ENCODE measurements at places on chromosomes 16 and 17.

DNA sequence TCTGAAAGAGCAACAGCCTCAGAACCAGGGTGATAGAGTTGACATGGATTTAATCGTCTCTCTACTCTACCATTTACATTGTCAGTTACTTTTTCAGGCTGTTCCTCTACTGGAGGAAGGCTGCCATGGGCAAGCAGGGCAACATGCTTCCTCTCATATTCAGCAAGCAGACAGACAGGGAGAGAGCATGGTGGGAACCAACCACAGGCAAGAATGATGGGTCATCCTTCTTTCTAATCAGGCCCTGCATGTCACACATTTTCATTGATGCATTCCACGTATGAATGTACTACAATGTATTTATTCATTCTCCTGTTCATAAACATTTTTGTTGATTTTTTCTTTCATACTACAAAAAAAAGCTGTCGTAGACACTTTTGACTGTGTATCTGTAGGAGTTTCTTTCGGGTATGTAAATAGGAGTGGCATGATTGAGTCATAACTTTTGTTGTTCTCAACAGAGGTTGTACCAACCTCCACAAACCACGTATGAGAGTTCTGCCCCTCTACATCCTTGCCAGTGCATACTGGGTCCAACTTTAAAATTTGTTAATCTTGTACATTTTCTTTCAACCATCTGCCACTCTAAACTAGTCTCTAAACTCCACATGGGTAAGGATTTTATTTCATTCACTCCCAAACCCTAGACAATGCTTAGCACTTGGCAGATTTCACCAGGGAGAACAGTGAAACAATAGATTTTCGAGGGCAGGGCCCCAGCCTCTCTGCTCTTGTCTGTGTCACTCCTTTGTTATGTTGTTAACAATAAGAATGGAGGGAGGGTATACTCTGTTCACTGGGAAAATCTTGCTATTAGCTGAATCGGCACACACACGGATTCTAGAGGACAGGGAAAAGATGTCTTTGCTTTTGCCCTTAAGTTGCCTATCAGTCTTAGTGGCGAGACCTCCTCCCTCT is 58.7 kb downstream of the CMC2 start:
- no peak for DNase-seq

- DNase-seq: no peak
These were observed 12.7 kb upstream of the SPECC1 start for GRCh38 chr17:19996502-19996901.

DNA sequence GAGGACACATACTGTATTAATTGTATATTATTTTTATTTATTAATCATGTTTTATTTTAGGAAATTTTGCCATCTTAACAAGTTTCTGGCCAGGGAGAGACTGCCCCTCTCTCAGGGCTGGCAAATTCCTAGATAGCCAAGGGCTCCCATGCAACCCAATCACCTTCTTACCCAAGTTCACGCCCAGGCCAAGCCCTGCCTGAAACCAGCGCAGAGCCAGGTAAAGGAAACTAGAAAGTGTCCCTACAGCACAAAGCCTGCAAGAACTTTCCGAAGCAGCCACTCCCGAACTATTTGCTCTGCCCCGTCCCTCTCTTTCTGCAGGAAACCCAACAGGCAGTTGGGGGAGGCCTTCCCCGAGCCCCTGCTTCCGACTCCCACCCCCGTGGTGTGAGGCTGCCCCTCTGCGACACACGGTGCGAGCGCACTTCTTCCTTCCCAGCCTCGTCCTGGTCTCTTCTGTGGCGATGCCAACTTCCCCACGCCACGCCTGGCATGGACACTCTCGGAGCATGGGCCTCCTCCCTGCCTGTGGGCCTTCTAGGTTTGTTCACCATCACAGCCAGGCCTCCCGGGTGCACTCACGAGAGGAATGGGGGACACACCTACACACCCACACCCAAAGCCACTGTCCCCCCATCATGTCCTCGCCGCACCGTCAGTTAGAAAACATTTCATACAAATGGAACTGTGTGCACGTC is 100.4 kb downstream of the ZNF778 start:
- DNase-seq: no peak

- DNase-seq: no peak
These were observed 14.0 kb upstream of the SPHK1 start for GRCh38 chr17:76370261-76370993.

GRCh38 chr16:50093607-50094539 is 28.1 kb downstream of the HEATR3 start:
- no peak for DNase-seq

DNA sequence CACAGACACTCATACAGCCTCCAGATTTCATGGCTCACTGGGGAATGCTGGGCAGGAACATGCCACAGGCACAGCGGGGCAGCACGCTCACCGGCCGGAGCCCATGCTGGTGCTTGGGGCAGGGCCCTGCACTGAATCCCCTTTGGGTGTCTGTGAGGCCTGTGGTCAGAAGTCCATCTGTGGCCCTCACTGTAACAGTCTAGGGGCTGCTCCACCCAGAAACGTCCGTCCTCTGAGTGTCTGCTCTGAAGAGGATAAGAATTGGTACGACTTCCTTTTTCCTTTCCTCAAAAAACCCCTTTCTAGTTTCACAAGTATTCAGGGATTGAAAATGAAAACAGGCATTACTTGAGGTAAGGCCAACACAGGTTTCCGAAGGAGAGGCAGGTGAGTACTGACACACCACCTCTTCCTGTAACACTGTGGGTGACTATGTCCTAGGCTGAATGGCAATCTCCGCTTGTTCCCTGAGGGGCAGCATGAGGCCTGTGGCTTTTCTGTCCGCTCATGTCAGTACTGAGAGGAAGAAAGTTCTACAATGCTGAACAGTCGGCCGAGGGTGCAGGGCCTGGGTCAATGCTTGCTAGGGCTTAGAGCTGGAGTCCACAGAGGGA is 42.5 kb downstream of the TMEM11 start:
- DNase-seq: no peak

DNA sequence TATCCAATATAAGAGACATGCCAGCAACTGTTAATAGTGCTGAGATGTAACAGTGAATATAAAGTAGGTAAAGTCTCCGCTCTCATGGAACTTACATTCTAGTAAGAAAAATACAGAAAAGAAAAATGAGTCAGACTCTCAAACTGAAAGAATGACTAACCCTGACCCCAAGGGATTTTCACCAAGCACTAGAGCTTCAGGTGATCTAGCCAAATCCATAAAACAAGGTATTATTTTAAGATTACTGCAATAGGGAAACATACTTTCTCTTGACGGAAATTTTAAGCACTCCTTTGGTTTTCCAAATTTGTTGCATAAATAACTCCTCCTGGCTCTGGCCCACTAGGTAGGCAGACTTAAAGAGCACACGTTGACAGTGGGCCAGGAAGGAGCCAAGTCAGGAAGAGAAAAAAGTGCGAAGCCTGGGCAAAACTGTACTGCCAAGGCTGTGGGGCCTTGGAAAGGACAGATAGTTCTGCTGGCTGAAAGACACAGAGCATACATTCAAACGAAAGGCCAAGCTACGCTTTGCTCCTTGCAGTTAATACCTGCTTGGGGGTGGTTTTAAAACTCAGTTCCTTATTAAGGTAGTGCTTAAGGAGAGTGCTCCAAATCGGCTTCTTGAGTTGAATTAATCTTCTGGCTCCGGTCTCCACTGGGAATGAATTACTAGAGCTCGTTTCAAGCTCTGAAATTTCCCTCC is 1.4 kb downstream of the GOT2 start:
- no peak for DNase-seq

- no peak for DNase-seq
These were observed 26.7 kb downstream of the CYB5B start for GRCh38 chr16:69451166-69451565.

DNA sequence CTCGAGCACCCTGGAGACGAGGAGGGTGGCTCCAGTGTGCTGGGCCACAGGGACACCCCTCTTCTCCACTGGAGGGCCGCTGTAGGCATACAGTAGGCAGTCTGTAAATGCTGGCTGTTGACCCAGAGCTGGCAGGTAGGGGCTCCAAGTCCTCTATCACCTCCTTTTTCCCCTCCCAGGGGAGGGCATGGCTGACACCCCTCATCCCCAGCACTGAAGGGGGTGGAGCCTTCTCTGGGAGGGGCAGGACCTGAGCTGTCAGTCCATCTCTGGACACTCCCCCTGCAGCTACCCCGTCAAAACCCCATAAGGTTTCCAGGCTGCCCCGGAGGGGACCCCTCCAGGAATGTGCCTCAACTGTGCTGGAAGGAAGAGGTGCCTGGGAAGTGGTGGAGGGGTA is 2.4 kb downstream of the KCNJ12 start:
- no peak for DNase-seq

GRCh38 chr16:50360033-50360778 is 8.6 kb downstream of the BRD7 start:
- no peak for DNase-seq

- no peak for DNase-seq
These were observed 5.4 kb downstream of the SREBF1 start for GRCh38 chr17:17831208-17832031.

- no peak for DNase-seq
These were observed 9.0 kb downstream of the VEZF1 start for GRCh38 chr17:57979076-57979475.

- DNase-seq: no peak
These were observed 13.2 kb downstream of the DYNLRB2 start for GRCh38 chr16:80554033-80554432.

- no peak for DNase-seq
These were observed 24.0 kb downstream of the LLGL2 start for GRCh38 chr17:75549246-75550138.

- DNase-seq: no peak
These were observed 116.7 kb downstream of the C16orf78 start for GRCh38 chr16:49490321-49490705.

GRCh38 chr16:27611340-27611739 is 61.4 kb downstream of the KATNIP start:
- no peak for DNase-seq

DNA sequence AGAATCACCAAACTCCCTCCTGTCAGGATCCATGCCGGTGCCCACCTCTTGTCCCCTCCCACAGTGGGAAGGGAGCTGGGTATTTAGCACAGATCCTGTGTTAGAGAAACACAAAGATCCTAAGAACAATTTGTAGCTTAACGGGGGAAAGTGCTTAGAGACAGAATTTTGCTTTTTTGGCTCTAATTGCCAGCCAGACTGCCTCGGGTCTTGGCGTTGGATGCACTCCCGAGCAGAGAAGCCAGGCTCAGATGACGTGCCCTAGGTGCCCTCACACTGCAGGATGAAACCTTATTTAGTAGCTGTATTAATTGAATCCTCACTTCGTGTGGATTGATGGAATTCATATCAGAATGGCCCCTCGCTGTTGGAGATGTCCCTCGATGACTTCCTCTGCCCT is 22.5 kb upstream of the MAF start:
- no peak for DNase-seq

DNA sequence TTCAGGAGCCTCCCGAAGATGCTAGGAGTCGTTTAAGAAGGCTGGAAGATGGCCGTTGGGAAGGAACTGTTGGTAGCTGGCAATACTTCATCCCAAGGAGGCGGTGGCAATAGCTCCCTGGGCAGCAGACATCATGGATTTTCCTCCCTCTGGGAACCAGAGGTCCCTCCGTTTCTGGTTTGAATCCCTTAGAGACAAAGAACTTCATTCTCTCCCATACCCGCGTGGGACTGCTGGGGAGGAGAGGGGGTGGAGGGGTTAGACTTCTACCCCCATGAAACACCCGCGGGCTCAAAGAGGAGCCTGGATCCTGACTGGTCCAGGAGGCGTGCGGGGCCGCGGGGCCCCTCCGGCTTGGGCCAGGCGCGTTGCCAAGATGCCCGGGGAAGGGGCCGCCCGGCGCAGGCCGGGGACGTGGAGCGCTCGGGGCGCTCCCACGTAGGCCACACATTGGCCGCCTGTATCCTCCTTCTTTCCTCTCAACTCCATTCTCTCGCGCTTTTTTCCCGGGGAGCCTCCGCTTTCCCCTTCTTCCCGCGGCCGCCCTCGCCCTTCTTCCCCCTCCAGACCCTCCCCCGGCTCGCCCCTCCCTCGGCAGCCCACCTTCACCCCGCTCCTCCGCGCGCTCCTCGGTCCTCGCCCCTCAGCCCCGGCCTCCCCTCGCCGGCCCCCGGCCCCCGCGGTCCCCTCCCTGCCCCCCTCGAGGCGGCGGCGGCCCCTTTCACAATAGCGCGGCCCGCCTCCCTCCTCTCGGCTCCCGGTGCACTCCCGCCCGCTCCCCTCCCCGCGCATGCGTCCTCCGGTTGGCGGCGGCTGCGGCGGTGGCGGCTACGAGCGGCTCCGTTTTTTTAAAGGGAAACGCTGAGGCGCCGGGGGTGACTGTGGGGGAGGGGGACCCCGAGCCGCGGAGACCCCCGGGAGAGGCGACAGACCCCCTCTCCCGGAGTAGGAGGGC is at the start of gene MSL1:
MSL1 (plus strand) TSS at position 791 of the 955 bp plus-strand sequence. CDS start 642 bp downstream, outside the sequence.
- DNase-seq: peak; percentile 74

GRCh38 chr17:72515291-72516065 is 394.7 kb downstream of the SOX9 start:
- no peak for DNase-seq
